ENCODE measurements at places on chromosomes 5 and 9.

- DNase-seq, result no peak
Observed at GRCh38 chr9:72315089-72315509, 49.9 kb downstream of the ZFAND5 start.

- DNase-seq, result no peak
Observed at GRCh38 chr9:33851301-33851700, 34.3 kb downstream of the UBE2R2 start.

- no peak for DNase-seq
Observed at GRCh38 chr9:134877541-134877940, 3.1 kb upstream of the FCN2 start.

DNA sequence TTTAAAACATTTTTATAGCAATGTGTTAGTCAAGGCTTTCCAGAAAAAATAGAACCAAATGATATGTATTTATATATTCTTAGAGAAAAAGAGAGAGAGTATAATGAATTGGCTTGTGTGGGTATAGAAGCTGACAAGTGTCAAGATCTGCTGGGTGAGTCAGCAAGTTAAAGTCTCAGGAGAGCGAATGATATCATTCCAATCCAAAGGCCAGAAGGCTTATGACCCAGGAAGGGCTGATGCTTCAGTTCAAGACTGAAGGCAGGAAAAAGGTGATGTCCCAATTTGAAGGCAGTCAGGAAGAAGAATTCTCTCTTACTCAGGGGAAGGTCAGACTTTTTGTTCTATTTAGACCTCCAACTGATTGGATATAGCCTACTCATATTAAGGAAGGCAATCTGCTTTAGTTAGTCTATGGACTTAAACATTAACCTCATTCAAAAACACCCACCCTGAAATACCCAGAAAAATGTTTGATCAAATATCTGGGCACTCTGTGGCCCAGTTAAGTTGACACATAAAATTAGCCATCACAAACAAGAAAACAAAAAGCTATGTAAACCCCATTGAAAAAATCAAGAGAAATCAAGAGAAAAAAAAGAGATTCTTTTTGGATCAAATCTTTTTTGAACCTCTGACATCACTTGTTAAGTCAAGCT, 189.6 kb downstream of the PIK3R1 start:
- no peak for DNase-seq

- DNase-seq, result no peak
Observed at GRCh38 chr5:179907556-179908324, at the start of gene TBC1D9B. Gene TBC1D9B (minus strand): TSS chr5:179907897. CDS start chr5:179907821, 76 bp downstream.

- DNase-seq, result no peak
Observed at GRCh38 chr5:173757403-173758209, 130.5 kb upstream of the CPEB4 start.

GRCh38 chr5:50792843-50793242, 126.4 kb downstream of the PARP8 start:
- DNase-seq, result no peak

DNA sequence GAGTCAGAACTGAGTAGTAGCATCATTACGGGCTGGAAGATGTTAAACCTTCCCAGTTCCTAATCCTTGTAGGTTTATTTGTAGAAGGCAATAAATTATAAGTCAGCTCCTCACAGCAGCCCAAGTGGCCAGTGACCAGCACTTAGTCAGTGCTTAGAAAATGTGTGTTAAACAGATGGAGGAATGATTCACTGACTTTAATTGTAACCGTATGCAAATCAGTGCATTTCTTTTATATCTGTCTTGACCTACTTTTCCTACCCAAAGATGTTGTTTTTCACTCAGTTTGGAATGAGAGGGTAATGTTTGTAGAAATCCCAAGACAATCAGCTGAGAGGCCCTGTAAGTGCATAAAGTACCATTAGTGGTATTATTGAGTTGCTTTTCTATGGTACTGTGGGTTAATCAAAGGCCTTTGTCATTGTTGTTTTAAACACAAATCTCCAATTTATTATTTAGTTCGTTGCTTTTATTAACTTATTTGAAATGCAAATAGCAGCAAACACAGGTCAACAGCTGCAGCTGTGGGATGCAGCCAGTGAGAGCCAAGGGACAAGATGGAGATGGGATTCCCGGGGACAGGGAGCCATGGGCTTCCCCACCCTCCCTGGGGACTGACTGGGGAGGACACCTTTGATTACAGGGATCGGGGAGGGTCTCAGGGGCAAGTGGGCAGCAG, 49.8 kb downstream of the MAP1B start:
- DNase-seq, result no peak

DNA sequence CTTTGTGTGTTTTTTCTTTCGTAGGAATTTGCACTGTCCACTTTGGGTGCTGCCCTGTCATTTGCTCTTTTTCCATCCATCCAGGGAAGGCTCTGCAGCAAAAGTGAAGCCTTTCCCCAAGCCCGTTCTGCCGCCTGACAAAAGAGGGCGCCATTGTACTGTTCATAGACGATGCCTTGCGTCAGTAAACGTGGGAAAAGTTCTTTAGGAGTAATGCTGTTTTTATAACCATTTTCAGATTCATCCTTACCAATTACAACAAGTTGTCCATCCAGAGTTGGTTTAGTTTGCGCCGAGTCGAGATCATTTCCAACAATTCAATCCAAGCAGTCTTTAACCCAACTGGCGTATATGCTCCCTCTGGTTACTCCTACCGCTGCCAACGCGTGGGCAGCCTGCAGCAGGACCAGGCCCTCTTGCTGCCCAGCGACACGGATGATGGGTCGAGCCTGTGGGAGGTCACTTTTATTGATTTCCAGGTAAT, 34.3 kb upstream of the RPS23 start:
- no peak for DNase-seq

DNA sequence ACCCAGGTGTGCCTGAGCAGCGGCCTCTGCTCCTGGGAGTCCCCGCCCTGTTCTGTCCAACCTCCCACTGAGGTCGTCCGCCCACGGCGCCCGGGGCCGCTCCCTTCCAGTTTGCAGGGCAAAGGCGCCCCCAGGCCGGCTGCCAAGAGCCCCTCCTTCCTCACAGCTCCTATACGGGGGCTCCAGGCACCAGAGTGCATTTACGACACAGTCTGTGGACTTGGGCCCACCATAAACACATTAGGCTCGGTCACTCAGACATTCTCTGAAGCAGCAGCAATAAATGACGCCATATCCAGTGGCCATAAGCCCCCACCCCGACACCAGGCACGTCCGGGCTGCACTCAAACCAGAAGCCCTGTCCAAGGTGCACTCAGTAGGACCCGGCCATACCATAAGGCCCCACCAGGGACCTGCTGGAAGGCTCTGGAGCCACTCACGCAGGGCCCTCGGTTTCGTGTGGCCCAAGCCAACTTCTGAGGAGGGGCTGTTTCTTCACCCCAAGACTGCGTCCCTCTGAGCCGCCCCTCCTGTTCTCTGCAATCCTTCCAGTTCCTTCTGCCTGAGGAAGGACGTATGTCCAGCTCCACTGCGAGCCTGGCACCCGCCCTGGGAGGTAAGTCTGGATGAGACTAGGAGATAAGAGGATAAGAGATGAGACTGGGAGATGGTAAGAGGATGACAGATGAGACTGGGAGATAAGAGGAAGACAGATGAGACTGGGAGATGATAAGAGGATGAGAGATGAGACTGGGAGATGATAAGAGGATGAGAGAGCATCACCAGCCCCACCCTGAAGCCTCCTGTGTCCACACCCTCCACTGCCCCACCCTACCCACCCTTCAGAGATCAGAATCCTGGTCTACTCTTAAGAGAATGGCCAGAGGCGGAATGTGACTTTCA, 26.7 kb downstream of the SLC6A18 start:
- no peak for DNase-seq

DNA sequence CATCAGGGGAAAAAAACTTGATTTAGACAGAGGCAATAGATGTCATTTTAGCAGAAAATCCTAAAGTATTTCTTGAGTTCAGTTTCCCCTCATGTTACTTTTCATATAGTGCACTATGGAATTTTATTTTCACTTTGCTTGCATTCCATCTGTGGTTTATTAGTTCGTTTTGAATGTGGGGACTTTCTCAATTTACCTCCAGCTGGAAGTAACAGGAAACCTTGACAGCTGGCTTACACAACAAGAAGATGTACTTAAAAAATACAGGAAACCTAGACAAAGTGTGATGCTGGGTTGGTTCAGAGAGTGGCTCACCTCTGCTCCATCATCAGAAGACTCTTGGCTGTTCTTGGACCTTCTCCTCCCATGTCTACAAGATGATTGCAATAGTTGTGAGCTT, 567.0 kb downstream of the CETN3 start:
- no peak for DNase-seq

DNA sequence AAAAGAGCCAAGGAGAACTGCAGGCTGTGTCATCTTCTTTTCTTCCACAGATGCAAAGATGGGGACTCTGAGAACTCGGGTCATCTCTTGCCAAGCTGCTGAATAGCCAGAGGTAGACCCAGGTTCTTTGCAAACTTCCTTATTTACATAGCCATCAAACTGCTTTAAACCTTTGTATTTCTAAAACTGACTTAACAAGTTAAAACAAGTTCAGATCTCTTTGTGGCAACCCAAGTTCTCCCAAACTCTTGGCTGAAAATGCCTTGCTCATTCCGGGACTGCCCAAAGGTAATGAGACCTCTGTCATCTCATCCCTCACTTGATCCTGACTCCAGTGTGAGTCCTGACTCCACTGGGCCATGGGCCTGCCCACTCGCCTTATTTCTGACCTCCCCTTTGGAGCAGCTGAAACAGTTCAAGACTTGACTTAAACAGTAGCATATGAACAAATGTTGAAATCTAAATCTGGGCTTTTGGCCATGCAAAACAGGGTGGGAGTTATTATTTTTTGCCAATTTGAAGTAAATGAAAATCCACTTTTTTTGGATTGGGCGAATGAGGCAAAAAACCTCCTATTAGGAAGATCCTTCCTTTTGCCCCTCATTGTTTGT, 50.6 kb downstream of the FBXL7 start:
- DNase-seq, result no peak

DNA sequence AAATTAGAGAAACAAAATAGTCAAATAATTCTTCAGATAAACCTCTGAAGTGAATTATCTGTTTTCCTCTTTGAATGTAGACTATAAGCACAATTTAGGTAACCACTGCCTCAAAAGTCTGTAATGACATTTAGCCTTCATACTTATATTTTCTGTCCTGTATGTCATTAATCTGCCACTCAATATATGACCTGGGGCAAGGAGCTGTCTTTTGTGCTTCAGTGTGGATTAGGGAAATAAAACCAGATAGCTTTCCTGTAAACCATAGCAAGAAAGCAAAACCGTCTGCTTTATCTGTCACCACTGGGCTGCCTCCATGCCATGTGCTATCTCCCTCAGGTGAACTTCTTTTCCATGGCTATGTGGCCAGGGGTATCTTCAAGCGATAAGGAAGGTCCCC, 606.6 kb upstream of the C9orf72 start:
- DNase-seq, result no peak

- DNase-seq, result no peak
Observed at GRCh38 chr5:37714756-37715155, 125.1 kb downstream of the GDNF start.

DNA sequence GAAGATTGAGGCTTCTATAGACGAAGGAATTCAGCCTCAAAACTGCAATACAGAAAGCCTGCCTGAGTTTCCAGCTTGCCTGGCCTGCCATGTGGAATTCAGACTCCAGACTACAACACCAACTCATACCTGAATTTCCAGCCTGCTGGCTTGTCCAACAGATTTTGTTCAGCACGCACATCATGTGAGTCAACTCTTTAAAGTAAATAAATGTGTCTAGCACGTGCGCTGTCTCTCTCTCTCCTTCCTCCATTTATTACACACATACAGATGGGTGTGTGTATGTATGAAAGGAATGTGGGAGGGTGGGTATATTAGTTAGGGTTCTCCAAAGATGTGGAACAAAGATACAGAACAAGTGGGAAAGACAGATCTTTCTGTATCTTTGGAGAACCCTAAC, 82.4 kb upstream of the TAS2R1 start:
- no peak for DNase-seq

DNA sequence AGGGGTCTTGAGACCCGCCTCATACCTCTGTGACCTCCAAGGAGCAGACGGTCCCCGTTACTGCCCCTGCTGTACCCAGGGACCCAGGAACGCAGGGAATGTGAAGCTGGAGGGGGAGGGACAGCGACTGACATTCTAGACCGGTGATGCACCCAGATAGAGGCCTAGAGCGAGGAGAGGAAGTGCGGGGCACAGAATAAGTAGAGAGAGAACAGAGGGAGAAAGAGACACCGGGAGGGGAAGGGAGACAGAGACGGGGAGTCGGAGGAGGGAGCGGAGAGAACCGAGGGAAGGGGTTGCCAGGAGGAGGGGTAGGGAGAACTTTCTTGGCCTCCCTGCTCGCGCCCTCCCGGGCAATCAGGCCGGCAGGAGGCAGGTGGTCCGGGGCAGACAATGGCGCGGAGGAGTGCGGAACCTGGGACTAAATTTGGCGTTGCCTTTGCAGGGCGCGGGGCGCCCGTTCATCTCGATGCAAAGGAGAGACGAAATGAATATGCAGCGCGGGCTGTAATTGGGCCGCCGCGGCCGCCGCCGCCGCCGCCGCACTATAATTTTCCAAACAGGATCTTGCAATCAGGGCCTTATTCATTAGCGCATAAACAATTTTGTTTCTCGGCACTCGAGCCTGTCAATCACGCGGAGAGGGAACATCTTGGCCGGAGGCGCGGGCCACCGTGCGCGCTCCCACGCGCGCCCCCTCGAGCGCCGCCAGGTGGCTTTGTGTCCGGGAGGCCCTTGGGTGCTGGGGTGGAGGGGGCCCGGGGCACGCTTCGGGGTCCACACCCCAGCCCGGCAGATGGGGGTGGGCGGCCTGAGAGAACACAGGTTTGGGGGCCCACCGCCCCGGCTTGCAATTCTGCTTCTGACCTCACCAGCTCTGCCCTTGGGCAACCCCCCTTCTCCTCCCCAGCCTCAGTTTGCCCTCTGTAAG, 33.0 kb downstream of the NDUFA8 start:
- no peak for DNase-seq
